T-helper 17 cell (primary cell): ENCODE measurements at places on chromosomes 7 and 10.
A peak's percentile ranks its signal among the peaks of the same experiment; 100 is the strongest.

GRCh38 chr7:118575393-118575948 lies 351.0 kb downstream of the ANKRD7 start:
- no peak for DNase-seq

DNA sequence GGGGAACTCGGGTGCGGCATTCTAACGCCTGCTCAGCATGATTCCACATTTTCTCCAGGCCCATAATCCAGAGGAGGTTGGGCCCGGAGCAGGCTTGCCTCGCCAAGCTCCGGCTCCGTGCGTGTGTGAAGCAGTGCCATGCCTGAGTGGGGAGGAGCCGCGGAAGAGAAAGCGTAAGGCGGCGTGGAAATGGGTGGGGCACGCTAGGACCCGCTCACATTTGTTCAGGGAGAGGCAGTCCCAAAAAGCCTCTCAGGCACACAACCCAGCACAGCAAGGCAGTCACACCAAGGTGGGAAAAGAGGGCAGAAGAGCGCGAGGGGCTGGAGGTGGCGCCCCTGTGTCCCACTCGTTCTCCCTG lies 695 bp upstream of the VDAC2 start:
- DNase-seq: peak; percentile 64

- no peak for DNase-seq
Observed at GRCh38 chr7:71171476-71171875, 39.5 kb downstream of the GALNT17 start.

- no peak for DNase-seq
Observed at GRCh38 chr7:7249814-7250213, 67.5 kb downstream of the C1GALT1 start.

DNA sequence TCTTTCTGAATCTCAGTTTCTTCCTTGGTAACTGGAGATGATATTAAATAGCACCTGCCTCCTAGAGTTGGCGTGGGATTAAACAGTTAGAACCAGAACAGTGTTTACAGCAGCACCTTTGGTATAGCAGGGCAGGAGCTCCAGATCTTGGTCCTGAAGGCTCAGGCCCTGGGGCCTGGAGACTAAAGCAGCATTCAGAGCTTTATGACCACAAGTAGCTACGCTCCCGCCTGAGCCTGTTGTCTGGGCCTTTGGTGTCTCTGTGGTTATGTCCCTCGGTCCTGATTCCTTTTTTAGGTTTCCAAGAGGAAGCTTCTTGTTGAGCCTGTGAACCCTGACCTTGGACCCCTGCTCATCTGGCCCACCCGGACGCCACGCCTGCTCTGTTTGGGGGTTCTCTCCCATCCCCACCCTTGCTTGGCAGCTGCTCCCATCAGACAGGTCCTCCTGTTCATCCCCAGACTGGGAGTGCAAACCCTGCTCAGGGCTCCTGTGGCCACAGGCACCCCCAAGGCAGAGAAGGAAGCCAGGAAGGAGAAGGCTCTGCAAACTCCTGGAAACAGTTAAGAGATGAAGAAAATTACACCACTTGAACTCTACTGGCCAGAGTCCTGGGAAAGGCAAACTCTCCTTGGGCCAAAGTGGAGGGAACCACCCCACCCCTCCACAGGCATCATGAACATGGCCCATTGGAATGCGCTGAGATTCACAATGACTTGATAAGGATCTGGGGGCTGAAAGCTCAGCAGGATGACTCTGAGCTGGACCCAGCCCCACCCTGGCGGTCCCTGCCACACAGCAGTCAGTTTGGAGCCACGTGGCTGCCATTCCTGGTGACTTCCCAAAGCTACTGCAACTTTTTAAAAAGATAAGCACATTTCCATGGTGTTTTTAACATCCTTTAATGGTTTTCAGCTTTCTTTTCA lies 50.1 kb upstream of the TMEM72 start:
- DNase-seq: no peak

- DNase-seq: no peak
Observed at GRCh38 chr7:143416565-143417149, 8.0 kb upstream of the EPHA1 start.

GRCh38 chr7:17153536-17153935 lies 144.9 kb upstream of the AHR start:
- DNase-seq: no peak

- no peak for DNase-seq
Observed at GRCh38 chr7:46047581-46047980, 126.5 kb upstream of the IGFBP3 start.

DNA sequence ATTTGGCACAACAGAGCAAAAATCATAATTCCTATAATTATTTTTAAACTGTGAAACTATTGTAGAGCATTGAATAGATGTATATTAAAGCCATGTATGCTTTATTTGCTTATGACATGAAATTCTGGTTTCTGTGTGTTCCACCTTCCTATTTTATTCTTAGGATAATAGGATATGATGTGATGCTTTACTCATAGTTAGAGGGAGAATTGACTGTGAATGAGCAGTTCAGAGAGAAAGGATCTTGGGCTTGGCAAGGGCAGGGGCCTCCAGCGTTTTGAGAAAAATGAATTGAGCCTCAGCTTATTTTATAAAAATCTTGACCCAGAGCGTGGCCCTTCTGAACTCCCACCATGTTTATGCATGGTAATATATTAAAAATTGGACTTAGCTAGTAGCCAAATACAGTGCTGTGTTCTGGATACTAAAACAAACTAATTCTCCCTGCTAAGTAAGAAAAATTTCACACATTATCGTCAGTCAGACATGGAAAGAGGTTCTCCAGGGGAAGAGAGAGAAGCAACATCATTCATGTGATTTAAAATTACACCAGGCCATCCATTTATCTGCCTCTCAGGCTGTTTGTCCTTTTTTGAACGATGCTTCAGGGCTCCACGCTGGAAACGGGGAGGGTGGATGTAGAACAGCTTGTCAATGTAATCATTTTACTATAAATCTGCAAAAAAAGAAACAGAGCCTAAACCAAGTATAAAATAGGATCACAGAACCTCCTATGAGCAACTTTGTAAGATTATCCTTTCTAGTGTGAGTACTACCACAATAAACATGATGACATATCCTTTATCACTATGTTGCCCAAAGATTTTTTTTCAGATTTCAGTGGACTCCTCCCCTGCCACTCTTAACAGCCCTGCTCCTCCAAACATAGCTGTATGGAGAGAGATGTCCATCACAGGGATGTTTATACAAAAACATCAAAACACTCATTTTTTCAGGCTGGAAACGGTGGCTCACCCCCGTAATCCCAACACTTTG lies 258.1 kb upstream of the C7orf33 start:
- DNase-seq: no peak

- no peak for DNase-seq
Observed at GRCh38 chr10:82653244-82654155, 778.5 kb downstream of the NRG3 start.

- DNase-seq: no peak
Observed at GRCh38 chr7:74197449-74198124, 12.2 kb upstream of the LAT2 start.

DNA sequence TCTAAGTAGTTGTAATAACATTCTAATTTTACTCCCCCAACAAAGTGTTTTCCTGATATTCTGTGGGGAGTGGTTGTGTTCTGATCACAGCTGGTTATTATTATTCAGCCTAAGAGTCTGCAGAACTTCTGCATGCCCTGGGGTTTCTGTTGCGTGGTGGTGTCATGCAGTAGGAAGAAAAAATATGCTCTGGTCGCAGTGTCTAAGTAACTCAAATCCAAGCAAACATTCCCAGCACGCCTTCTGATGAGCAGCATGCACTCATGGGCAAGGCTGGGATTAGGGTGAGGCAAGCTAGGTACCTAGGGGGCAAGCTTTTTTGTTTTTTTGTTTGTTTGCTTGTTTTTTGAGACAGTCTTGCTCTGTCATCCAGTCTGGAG lies 112.8 kb upstream of the KMT2E start:
- no peak for DNase-seq

DNA sequence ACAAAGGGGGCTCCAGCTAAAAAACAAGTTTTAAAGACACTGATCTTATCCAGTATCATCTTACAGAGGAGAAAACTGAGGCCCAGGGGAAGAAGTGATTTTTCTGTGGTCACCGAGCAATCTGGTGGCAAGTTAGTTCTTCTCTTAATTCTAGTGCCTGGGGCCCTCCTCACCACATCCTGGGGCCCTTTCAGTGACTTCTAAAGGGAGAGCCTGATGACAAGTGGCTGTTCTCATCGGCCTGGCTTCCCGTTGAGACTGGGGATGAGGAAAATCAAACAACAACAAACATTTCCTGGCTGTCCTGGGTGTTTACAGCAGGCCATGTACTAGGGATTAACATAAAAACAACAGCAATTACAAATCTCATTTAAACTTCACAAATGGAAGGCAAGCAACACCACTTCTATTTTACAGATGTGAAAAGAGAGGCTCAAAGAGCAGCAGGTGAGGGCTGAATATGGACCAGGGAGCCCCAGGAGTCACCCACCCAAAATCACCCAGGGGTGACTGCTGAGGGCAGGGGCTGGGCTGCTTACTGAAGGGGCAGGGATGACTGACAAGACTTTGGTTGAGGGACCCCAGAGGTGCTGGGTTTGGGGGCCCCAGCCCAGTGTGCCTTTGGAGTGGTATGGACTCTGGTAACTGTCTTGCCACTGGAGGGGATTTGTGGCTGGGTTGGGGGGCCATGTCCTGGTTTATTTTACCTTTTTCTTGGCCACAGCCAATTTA lies 24.7 kb upstream of the MTPAP start:
- DNase-seq: no peak

- DNase-seq: no peak
Observed at GRCh38 chr7:22181663-22182062, 175.3 kb downstream of the RAPGEF5 start.

DNA sequence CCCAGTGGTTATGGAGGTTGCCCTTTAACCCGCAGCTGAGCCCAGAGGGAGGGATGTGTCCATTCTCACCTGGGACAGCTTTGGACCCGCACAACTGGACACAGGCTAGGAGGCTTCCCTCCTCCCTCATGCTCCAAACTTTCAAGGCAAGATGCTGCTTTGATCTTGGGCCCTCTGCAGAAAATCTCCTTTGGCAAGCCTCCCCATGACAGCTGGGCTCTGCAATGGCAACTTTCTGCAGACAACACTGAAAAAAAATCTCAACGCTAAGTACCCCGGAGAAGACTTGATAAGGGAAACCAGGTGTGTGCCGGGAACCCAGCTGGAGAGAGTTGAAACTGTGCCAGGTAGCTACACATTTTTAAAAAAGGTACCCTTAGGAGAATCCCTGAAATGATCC lies 610.1 kb downstream of the LRMDA start:
- DNase-seq: no peak

GRCh38 chr7:105875505-105875904 lies 894 bp downstream of the ATXN7L1 start:
- DNase-seq: no peak

DNA sequence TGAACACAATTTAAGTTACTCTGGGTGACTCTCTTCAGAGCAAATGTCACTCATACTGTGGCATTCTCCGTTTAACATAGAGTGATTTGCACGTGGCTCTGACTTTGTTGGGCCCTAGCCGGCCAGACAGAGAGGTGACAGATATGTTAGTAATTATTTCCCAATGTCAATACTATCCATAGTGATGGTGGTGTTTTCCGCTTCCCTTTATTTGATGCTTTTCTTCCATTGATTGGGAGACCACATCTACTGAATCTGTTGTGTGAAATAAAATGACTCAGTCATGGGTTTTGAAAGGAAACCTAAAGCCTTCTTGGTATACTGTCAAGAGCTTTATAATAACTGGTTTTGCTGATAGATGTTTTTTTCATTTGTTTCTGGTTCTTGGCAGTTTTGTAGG lies 7.4 kb downstream of the AVL9 start:
- DNase-seq: no peak

- no peak for DNase-seq
Observed at GRCh38 chr7:155306673-155307470, 9.2 kb downstream of the INSIG1 start.

- no peak for DNase-seq
Observed at GRCh38 chr10:71312811-71313789, 6.0 kb upstream of the SLC29A3 start.

DNA sequence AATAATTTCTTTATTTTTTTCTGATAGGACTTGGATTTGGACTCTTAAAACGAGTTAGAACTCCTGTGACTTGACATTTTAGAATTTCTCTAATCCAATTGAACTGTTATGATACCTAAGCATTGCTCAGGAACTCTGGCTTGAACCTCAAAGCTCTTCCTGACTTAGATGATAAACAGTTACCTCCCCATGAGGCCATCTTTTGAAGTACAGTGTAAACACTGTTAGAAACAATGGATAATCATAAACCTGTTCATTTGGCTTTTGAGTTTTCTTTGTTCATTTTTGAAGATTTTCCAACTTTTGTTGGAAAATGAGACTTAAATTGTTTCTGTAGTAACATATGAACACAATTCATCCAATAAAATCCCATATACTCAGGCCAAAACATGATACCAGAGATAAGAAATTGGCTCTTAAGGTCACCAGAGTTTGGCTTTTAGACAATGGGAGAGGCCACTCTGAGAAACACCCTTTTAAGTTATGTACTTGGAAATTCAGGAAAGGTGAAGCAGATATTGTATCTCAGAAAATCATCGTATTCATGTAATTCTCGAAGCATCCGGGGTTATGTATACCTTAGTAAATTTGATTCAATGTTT lies 59.6 kb downstream of the RUNDC3B start:
- DNase-seq: no peak

DNA sequence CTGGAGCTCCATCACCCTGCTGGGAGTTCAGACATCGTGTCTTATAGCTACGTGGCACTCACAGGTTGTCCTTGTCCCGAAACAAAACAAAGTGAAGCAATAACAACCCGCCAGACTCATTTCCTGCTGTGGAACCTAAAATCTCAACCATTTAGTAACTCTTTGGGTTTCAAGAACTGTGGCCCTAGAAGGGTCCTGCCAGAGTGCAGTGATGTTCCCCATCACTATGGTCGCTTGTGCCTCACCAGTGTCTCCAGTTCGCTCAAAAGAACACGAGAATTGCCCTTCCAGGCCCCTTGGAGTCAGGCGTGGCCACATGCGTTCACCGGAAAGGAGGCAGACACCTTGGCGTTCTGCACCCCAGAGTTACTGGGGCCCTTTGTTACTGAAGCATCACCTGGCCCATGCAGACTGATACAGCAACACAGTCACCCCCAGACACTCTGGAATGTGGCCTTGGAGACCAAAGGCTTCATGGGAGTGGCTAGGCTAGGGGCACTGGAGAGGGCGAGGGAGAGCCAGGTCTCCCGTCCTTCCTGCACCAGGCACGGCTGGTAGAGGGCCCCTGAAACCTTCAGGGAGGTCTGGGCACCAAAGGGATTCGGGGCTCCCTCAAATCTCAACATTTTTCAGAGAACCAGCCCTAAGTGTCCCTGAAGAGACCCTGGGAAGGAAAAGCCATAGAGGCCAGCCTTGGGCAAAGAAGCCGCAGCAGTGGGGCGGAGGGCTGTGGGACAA lies 908 bp downstream of the CRYGN start:
- no peak for DNase-seq

GRCh38 chr10:64973391-64973790 lies 1452.2 kb downstream of the REEP3 start:
- no peak for DNase-seq
